ENCODE measurements at places on chromosomes 2 and 18.
A peak's percentile ranks its signal among the peaks of the same experiment; 100 is the strongest.

DNA sequence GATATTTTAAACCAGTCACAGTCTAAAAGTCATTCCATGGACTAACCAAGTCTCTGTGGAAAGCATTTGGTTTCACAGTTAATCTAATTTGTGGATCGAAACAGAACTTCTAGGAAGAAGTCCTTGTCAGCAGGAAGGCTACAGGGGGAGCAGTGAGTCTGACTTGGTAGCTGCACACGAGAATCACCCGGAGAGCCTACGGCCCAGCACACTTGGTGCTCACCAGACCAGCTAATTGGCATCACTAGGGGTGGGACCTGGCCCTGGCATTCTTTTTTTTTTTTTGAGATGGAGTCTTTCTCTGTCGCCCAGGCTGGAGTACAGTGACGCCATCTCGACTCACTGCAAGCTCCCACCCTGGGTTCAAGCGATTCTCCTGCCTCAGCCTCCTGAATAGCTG, 97.7 kb downstream of the ZNF532 start:
- DNase-seq, result no peak

DNA sequence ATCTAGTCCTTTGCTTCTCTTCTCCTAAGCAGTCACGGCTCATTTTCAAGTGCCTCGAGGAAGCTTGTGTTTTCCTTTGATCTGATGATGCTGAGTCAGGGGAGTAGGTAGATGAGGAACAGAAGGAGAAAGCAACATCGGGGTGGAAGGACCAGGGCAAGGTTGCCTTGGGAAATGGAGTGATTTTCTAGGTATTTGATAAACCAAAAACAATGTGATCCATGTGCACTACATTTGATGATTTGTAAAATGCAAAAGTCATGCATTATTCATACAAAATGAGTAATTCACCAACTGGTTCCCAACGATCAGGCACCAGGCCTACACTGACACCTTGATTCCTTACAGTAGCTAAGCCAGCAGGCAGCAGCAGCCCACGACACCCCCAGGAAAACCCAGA, 205.3 kb downstream of the ANAPC1 start:
- DNase-seq, result no peak

DNA sequence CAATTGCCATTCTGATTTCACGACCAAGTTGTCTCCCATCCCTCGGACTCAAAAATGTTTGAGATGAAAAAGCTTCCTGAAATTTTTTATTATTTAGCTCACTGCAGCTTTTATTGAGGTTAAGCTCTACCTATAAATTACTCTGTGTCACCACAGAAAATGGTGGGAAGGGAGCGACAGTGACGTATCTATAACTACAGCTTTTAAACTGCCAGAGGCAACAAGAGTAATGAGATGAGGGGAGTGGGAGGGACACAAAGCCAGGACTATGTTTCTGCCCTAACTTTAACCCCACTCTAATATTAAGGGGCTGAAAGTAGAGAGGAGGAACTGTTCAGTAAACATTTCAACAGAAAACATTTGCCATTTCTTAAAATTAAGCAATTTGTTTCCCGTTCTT, 37.4 kb downstream of the SMAD2 start:
- DNase-seq, result no peak

DNA sequence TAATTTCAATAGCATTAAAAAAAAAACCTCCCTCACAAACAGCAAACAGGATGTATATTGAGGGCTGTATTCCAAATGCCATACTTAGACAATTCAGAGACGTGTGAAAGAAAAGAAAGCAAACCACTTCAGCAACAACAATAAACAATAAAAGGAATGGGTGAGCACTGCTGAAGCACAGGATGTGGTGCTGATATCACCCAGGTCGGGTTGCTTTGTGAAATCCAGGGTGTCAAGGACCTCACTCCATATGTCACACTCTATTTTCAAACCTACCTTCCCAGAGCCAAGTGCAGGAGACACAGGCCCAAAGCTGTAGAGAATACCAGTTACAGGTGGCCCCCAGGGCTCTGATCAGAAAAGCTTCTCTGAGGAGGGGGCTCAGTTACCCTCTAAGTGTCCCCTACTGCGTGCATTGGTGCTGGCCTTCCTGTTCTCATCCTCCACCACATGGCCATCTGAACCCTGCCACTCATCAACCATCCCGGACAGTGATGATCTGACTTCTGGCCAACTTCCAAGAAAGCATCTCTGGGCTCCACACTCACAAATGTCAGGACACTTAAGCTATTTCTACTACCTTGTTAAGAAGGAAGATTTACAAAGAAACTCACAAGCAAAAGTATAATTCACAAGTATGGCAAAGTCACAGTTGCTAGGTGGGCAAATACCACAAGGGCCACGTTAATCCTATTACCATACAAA, 363.0 kb downstream of the SS18 start:
- DNase-seq, result no peak

DNA sequence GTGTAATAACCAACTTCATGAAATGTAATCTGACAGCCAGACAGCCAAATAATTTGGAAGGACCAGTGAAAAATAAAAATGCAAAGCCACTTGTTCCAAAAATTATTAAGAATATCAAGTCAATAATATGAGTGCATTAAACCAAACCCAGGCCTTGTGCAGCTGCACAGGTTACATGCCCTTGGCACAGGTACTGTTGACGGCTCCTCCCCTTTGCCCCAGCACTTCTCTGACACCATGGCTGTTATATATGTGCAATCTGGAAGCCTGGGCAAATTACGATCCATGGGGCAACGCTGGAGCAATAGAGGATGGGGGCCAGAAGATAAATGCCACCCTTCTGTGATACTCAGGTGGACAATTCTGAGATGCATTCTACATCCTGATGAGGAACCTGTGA, 68.9 kb downstream of the METTL4 start:
- DNase-seq, result no peak

DNA sequence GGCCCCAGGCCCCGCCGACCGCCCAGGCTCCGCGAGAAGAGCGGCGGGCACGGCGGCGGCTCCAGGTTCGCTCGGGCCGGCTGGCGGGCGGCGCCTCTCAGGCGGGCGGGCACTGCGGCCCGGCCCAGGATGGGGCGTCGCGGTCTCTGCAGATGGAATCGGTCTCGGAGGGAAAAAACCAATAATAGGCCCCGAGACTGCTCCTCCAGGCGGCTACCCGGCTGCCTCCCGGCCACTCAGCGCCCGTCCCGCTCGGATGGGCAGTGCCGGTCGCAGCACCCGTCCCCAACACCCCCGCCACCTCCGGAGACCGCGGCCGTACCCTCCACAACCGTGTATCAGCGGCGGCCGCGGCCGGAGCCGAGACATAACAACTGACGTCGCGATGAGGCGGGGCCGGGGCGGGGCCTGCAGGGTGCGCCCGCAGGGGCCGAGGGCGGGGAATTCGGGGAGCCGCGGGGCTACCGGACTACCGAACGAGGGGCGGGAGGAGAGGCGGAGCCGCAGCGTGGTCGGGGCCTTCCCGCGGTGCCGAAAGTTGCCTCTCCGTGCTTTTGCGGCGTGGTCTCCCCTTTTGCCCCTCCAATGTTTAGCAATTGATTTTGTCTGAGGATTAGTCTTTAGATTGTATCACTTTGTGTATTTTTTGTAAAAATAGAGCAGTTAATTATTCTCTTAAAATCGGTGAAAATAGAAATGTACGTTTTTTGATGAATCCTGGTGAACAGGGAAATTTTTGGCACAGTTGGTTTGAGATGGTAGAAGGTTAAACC, at the start of gene RNF103:
Gene RNF103 (minus strand): TSS at position 372 of the 773 bp plus-strand sequence. CDS start 979 bp downstream, outside the sequence.
- peak; percentile 92 for DNase-seq

DNA sequence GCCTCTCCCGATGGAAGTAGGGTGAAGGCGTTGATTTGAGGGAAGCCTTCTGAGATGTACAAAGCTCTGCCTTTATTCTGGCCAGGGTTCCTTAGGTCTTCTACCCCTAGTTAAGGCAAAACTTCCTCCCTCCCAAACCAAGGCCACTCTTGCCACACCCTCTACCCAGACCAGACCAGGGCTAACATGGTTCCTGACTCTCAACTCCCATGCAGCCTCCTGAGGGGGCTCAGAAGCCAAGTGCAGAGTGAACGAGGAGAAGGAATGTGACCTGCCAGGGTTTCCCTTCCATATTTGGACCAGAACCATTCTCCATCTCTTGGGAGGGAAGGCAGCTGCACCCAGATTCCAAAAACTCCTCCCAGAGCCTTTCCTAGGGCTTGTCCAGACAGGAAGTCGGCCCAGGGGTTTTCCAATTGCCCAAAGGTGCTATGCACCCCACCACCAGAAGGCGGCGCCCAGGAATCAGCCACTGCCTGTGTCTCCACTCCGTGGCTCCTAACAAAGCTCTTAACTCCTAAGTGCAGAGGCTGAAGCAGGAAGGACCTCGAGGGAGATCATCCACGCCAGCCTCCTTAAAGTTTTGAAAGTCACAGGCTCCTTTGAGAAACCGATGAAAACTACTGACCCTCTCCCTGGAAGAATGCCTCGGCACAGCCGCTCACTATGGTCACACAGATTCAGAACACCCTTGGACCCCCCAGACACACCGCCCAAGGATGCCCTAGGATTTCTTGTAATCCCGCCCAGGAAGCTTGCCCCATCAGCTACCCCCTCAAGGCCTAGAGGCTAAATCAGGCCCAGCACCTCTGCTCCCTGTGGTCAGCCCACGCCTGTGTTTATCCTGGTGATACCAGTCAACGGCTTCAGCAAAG, 157.8 kb downstream of the SMAD2 start:
- peak; percentile 32 for DNase-seq

DNA sequence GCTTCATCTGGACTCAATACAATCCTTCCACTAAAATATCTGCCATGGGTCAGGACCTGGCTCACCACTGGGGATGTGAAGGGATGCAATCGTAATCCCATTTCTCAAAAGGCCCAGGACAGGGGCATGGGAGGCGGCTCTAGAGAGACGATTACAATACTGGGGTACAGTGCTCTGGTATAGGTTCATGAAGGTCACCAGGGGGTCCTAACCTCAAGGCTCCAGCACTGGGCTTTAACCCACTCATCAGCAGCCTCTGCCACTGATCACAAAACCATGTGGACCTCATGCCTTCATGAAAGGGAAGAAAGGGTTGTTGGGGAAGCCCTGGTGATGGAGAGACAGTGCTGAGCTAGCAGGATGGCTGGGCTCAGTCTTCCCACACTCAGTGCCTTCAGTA, 48.8 kb downstream of the ADD2 start:
- DNase-seq, result no peak

DNA sequence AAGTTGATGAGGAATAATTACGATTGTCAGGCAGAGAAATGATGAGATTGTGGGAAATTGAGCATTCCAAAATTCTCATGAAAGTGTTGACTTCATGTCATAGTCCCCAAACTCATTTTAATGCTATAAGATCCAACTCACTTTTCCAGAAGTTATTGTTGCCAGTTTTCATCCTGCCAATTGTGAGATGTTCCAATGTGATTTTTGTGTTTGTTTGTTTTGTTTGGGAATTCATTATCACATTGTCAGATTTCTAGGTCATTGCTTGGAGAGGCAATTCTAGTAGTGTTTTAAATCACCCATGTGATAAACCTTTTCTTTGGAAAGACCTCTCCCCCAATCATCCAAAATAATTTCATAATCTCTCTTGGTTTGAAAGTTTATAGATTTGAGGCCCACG, 86.0 kb upstream of the ACVR2A start:
- DNase-seq, result no peak

DNA sequence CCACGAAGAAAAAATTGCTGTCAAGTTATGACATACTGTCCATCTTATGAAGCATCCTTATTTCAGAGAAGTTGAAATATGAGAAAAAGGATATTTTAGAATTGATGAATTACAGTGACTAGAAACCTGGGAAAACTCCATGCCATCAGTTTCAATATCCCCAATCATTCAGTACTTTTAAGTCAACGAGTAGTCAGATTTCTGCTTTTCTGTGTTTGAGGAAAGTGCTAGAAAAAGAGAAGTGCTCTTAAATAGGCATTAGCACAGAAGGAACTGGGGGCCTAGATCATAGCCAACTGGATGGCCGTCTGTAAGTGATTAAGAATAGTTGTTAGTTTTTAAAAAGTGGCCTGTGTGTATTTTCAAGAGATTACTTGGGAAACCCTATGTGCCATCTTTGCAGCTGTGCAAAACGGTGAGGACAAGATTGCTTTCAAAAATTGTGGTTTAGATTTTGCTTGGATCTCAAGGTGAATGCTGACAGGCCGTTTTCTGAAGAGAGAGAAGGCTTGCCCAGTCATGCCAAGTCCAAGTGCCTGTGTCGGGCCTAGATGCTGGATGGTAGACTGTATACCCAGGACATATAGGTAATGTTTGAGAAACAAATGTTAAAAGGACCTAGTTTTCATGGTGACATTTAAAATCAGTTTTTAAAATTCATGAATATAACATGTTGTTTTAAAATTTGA, 5.1 kb downstream of the NEDD4L start:
- DNase-seq, result no peak

DNA sequence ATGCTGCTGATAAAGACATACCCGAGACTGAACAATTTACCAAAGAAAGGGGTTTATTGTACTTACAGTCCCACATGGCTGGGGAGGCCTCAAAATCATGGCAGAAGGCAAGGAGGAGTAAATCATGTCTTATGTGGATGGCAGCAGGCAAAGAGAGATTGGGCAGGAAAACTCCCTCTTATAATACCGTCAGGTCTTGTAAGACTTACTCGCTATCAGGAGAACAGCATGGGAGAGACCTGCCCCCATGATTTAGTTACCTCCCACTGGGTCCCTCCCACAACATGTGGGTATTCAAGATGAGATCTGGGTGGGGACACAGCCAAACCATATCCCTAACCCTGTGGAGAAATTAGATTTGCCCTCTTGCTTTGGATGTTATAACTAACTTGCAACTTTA, 1068.0 kb upstream of the ZEB2 start:
- DNase-seq, result no peak

- DNase-seq, result no peak
Observed at GRCh38 chr2:132522901-132523300, 106.3 kb downstream of the GPR39 start.

- no peak for DNase-seq
Observed at GRCh38 chr2:1253629-1254028, 159.6 kb upstream of the TPO start.

- DNase-seq, result peak; percentile 51
Observed at GRCh38 chr2:227447606-227448005, 24.4 kb upstream of the AGFG1 start.

DNA sequence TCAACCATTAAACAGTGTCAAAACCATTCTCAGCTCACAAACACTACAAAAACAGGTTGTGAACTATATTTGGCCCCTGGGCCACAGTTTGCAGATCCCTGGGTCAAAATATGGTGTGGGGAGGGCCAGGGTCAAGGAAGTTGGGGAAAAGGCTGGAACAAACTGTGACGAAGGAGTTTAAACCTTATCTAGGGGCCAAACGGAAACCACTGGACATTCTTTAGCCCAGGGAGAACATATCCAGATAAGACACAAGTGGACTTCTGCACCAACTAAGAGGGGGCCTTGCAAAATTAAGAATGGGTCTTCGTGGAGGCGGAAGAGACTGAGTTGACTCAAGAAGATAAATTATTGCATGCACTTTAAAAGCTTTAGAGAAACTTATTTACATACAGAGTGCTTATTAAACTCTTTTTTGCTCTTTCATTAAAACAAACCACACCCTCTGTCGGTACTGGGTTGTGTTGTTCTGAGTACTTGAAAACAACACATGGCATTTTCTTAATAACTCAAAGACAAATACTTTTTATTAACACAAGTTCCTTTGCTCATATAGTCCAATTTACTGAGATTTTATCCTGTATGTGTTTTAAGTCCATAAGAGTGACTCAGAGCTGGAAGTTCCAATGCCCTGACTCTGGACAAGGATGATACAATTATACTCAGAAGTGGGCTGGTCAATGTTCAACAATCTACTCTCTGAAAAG, 5.3 kb upstream of the ASAP2 start:
- no peak for DNase-seq

GRCh38 chr2:168350380-168350779, 103.0 kb upstream of the STK39 start:
- no peak for DNase-seq

- peak; percentile 81 for DNase-seq
Observed at GRCh38 chr2:174012347-174013314, 47.5 kb upstream of the SP3 start.

GRCh38 chr2:218077464-218078216, 8.6 kb downstream of the RUFY4 start:
- DNase-seq, result no peak
